ENCODE measurements at places on chromosomes 2 and 18. TPM values are rescaled to one million over a fixed set of nuclear protein-coding genes. Genes with fewer than 3 reads are reported as not detected.

Gene TRIM54
- 282 TPM for polyA plus RNA-seq

Gene PELI1
- polyA plus RNA-seq, result 7.1 TPM

Gene HOXD3
- polyA plus RNA-seq, result 0.64 TPM

Gene EN1
- 0.70 TPM for polyA plus RNA-seq

Gene EML6
- polyA plus RNA-seq, result 2.5 TPM

Gene UGT1A3
- polyA plus RNA-seq, result not detected

Gene AQP12B
- polyA plus RNA-seq, result not detected

Gene PAX3
- 0.26 TPM for polyA plus RNA-seq

Gene ALK
- polyA plus RNA-seq, result 0.04 TPM

Gene CDK5R2
- 0.03 TPM for polyA plus RNA-seq

Gene DGUOK
- polyA plus RNA-seq, result 22.3 TPM

Gene ASNSD1
- 57.9 TPM for polyA plus RNA-seq

Gene TEKT4
- polyA plus RNA-seq, result not detected

Gene CHRNG
- polyA plus RNA-seq, result 7.3 TPM

Gene KCNK3
- 2.3 TPM for polyA plus RNA-seq

Gene KATNAL2
- polyA plus RNA-seq, result 0.19 TPM

Gene SCN3A
- 0.13 TPM for polyA plus RNA-seq

Gene SOX11
- polyA plus RNA-seq, result 0.01 TPM

Gene CERS6
- 4.8 TPM for polyA plus RNA-seq

Gene DPYSL5
- polyA plus RNA-seq, result 0.09 TPM

Gene CXCR1
- polyA plus RNA-seq, result not detected

Data from psoas muscle (tissue), 8 donors.